Esophagus mucosa (tissue), 1 donor: ENCODE measurements at places on chromosomes 7 and 10. TPM values are rescaled to one million over a fixed set of nuclear protein-coding genes. Genes with fewer than 3 reads are reported as not detected.

The GRM8 gene
- total RNA-seq: not detected

The BICC1 gene
- total RNA-seq: 0.32 TPM

The GIMAP7 gene
- 2.7 TPM for total RNA-seq

The TFR2 gene
- total RNA-seq: 0.68 TPM

The CYP3A7 gene
- total RNA-seq: not detected

The GAD2 gene
- total RNA-seq: not detected

The GALNT17 gene
- 0.36 TPM for total RNA-seq

The CCDC126 gene
- 5.8 TPM for total RNA-seq

The ELFN1 gene
- total RNA-seq: 0.68 TPM

The NKX2-3 gene
- total RNA-seq: 0.12 TPM

The AGAP9 gene
- 3.0 TPM for total RNA-seq

The PGAM2 gene
- 2.6 TPM for total RNA-seq

The AMPH gene
- total RNA-seq: 0.16 TPM

The SLC18A2 gene
- 0.12 TPM for total RNA-seq

The IDI2 gene
- total RNA-seq: not detected

The RBM20 gene
- 3.1 TPM for total RNA-seq

The C10orf105 gene
- total RNA-seq: not detected

The PTPN20 gene
- 1.8 TPM for total RNA-seq

The SH2B2 gene
- 1.1 TPM for total RNA-seq

The PRDX3 gene
- 72.1 TPM for total RNA-seq

The NFKB2 gene
- total RNA-seq: 10.3 TPM

The HTRA1 gene
- total RNA-seq: 15.3 TPM

The PRPS1L1 gene
- total RNA-seq: not detected

The DDC gene
- total RNA-seq: not detected

The FKBP14 gene
- 7.6 TPM for total RNA-seq

The FAM180A gene
- 0.68 TPM for total RNA-seq

The VCL gene
- 70.2 TPM for total RNA-seq

The TFEC gene
- total RNA-seq: 0.56 TPM
